ENCODE measurements at places on chromosomes 12 and 14.

- no peak for DNase-seq
Observed at GRCh38 chr12:105587237-105587636, 256.7 kb downstream of the C12orf75 start.

- no peak for DNase-seq
Observed at GRCh38 chr14:55688566-55688965, 108.6 kb downstream of the KTN1 start.

DNA sequence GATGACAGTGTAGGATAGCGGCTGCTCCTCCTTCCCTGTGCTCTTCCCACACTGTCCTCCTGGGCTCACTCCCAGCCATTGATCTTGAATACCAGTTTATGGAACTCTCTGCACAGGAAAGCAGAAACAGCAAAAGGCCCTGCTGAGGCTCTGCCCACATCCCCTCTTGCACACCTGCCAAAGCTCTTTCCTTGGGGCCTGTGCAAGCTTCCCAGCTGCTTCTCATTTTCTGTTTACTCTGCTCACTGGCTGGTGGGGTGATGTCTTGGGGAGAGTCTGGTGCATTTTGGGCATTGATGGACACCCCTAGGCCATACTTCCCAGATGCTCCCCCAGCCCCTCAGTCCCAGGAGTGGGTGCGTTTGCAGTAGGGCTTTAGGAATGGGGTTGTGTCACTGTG is 361.8 kb downstream of the TMEM121 start:
- DNase-seq: no peak

GRCh38 chr14:103527408-103528145 is 1.4 kb upstream of the TRMT61A start:
- no peak for DNase-seq

DNA sequence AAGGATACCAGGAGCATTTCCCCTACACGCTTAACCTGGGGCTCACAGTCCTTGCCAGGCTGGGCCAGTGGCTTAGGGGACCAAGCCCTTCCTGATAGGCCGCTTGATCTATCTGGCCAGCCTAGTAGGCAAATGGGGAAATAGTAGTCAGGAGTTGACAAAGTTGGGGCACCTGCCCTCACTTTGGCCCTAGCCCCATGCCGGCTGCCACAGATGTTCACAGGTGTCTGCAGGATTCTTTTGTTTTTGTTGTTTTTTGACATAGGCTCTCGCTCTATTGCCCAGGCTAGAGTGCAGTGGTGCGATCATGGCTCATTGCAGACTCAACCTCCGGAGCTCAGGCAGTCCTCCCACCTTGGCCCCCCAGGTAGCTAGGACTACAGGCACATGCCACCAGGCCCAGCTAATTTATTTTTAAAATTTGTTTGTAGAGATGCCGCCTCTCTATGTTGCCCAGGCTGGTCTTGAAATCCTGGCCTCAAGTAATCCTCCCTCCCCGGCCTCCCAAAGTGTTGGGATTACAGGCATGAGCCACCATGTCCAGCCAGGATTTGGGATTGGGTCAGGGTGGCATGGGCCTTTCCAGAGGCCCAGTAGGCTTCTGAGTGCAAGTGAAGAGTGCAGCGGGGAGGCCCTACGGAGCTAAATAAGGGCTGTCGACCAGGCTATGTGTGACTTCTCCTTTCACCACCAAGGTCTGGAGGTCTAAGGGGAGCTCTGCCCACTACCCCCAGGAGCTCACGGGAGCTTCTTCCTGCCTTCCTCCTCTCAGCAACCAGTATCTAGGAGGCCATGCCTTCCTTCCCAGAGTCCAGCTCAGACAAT is 15.5 kb upstream of the HDAC7 start:
- DNase-seq: no peak

DNA sequence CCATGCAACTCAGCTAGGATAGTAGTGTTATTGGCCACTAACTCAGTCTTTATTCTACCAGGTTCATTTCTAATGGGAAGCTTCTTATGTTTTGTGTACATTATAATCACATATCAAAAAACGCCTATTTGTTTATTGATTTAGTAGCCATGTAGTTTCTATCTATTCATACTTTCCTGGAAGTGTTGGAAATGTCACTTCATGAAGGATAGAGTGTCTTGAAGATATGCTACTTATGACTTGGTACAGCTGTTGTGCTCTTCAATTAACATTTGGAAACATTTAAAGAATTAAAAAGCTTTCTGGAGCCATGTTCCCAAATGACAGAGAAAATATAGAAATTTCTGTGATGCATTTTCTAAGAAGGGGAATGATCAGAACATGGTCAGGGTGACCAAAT is 307.5 kb downstream of the ETNK1 start:
- DNase-seq: no peak

DNA sequence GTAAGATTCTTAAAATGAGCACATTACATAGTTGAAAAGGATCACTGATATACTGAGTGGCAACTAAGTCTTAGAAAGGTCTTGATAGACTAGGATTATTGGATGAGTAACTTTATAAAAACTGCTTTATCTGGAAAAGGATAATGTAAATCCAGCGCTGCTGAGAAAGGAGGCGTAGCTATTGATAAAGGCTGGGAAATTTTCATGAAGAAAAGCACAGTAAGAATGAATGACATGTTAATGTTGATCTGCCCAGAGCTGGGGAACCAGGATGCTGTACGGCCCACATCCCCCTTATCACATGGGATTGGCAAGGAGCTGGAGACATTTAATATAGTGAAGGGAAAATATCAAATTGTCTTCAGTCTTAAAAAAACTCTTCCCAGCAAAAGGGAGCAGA is 174.0 kb downstream of the APAF1 start:
- DNase-seq: no peak

DNA sequence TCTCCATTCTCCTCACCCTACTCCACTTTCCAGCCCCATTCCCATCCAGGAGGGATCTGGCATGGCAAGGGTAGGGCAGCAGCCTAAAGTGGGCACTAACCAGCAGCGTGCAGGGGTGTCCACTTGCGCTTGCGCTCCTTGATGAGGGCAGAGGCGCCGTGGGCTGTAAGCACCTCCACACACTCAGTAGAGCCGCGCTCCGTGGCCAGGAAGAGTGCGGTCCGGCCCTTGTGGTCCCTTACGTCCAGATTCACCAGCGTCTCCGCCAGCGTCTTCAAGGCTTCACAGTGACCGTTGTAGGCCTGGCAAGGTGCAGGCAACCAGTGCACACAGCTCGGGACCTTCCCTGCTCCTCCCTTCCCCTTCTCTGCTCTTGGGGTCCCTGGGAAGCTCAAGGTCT is 10.3 kb downstream of the ANKRD52 start:
- no peak for DNase-seq

- no peak for DNase-seq
Observed at GRCh38 chr12:105229371-105229770, 6.6 kb downstream of the APPL2 start.

DNA sequence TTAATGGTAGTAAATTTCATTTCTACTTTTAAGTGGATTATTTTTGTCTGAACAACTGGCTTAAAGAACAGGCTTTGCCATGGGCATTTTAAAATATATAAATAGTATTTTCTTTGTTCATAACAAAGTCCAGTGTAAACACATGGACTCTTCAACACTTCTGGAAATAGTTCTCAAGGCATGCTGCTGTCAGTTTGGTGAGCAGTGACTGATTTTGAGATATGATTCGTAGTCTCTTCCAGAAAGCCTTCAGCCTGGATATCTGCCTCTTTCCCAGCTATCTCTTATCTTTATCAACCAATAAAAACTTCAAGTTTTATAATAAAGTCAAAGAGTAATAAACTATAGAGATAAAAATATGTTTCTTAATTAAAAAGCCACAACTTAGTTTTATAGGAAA is 110.7 kb downstream of the NAV3 start:
- no peak for DNase-seq

- no peak for DNase-seq
Observed at GRCh38 chr12:49195736-49196135, 6.9 kb upstream of the TUBA1A start.

DNA sequence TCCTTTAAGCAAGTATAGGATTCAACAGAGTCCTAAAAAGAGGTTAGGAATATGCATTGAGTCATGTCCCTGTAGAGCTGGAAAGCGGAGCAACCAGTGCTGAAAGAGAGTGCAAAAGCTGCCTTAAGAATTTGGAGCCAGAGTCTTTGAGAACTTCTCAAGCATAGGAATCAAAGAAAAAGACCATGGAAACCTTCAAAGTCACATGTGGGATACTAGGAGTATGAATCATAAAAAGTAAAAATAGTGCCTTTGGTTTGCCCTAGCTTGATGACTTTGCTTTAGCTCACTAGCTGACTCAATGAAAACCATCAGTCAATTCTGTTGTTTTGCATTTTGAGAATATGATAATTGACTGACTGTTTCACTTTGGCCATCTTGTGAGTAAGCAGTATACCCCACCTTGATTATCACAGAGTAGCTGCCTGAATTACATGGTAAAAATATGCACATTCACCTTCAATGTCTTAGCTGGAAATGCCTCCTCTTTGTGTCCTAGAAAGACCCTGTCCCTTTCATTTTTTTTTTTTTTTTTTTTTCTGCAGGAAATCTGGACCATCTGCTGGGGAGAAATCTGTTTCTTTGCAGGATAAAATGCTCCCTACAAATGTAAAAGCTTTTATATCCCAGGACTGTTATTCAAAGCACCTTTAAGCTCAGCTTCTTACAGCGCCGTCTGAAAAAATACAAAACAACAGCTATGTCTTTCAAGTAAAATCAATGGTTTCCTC is 248.6 kb upstream of the KRR1 start:
- no peak for DNase-seq

DNA sequence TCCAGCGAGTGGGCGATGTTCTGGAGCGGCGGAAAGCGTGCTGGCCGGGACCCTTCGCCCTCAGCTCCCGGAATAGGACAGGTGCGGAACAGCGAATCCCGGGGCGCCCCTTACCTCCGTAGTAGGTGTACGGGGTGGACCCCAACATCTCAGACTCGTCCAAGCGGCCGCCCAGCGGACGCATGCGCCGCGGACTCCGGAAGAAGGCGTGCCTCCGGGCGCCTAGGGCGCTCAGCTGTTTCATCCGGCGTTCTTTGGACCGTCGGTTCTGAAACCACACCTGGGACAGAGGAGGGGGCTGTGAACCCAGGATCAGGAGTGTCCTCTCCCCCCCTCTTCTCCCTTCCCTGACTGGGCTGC is 4.5 kb downstream of the LHX5 start:
- no peak for DNase-seq

DNA sequence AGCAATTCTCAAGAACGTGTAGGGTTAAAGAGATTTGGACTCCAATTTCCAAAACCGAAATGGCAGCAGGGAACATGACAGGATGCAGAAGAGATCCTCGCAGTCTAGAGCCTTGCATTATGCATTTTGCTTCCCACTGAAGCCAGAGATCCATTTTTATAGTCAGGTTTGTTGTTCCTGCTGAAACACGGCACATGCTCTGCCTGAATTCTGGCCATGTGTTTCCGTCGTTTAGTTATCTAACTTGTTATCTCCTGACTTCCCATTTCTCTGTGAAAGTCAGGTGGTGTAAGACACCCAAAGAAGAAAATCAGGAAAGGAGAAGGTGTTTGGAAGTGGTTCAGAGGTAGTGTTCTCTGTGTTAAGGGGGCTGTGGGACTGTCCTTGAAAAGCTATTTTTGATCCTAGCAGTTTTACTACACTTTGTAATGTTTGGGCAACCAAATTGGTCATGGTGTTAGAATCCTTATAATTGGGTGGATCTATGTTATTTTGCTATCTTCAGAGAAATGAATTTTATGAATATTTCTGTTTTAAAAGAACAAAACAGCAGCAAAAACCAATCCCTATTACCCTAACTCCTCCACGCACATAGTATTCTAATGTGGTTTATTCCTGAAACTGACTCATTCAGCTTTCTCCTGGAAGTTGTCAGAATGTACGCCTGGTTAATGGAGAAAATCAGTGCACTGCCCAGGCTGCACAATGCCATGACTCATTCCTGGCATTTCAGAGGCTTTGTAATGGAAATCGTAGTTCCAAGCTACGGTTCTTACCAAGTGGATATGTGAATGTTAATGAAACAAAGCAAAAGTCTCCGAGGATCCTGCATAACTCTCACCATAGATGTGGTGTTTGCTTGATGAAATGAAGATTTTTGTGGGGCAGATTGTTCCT is 110.1 kb downstream of the SAMD4A start:
- no peak for DNase-seq

GRCh38 chr12:33000016-33000415 is 103.4 kb upstream of the PKP2 start:
- DNase-seq: no peak

DNA sequence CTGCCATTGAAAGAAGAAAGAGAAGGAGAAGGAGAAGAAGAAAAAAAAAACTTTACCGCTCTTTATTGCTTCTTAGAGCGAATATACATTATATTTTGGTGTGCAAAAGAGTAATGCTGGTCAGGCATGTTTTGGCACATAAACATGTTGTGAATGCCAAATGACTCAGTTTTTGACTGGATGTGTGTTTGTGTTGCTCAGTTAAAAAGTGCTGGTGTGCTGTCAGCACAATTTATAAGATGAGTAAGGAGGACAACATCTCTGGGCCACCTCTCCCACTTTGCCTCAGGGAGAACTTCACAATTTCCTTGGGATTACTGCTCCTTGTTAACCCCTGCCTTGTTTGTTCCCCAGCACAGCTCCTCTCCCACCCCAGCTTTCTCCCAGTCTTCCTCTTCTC is 584.8 kb downstream of the ETNK1 start:
- DNase-seq: no peak

DNA sequence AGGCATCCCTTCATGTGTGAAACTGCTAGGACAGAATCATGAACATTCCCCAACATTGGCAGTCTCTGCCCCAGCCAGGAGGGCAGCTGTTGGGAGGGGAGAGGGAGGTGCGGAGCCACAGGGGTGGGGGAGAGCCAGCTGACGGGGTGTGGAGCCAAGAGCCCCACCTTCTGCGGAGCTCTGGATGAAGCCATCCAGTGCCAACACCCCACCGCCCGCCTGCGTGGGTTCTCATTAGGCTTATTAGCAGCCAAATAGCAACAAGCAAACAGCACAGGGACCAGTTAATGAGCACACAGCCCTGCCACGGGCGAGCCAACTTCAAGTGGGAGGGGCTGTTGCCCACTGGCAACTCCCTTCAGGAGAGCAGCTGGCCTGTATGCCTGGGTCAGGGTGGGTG is 12.1 kb downstream of the LTBP2 start:
- no peak for DNase-seq

DNA sequence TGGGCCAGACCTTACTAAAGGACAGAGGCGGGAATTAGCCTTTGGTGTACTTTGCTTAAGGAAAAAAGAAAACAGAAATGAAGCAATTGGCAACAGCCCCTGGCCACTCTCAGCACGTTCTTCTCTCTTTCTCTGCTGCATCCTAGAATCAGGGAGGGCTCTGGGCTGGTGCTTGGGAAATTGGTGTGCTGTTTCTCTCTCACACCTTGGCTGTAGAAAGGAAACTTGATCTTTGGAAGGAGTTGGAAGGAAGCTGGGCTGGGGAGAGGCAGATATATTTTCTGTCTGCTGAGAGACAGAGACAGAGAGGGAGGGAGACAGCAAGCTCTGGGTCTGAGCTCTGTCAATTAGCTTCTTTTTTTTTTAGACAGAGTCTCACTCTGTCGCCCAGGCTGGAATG is 27.4 kb downstream of the NOS1 start:
- DNase-seq: no peak

DNA sequence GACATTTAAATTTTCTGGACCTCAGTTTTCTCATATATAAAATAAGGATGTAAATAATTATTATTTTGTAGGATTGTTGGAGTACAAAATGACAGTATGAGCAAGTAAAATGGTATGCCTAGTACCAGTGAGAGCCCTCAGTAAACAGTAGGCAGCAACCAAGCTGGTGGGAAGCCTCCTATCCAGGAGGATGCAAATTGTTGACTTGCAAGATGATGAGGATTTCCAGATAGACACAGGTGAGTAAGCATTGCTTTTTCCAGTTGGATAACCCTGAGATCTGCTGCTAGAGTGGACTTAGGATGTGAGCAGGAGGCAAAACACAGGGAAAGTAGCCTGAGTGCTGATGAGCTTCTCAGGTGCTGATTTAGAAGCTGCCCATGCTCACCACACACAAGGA is 28.2 kb upstream of the AMIGO2 start:
- no peak for DNase-seq

GRCh38 chr14:105880616-105881015 is 354.2 kb downstream of the TMEM121 start:
- no peak for DNase-seq
